ENCODE measurements at places on chromosomes 1 and 21.
A peak's percentile ranks its signal among the peaks of the same experiment; 100 is the strongest.

- DNase-seq: no peak
Measured at GRCh38 chr1:51942281-51942680, 48.2 kb downstream of the RAB3B start.

- DNase-seq: no peak
Measured at GRCh38 chr1:30822966-30823581, 65.5 kb upstream of the LAPTM5 start.

GRCh38 chr1:108716437-108717230 lies 3.9 kb downstream of the FNDC7 start:
- DNase-seq: no peak

GRCh38 chr1:235866913-235867845 lies 473 bp upstream of the LYST start:
- DNase-seq: peak; percentile 83

DNA sequence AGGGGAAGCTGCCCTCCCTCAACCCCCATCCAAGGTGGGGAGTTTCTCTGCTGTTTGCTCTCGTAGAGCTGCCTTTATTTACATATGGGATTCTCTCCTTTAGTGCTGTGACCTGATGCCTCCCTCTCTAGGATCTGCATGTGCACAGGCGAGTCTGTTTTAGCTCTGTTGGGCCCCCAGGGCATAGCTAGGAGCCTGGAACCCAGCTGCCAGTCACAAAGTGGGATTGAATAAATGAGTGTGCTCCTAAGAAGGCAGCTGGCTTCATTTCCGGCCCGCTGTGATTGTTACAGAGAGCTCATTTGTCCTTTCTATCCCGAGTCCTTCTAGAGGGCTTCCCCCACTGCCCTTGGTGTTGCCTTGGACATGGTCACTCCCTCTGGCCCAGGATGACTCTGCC lies 176.6 kb downstream of the GRIK3 start:
- no peak for DNase-seq

GRCh38 chr1:77370161-77370560 lies 88.3 kb downstream of the AK5 start:
- DNase-seq: no peak

DNA sequence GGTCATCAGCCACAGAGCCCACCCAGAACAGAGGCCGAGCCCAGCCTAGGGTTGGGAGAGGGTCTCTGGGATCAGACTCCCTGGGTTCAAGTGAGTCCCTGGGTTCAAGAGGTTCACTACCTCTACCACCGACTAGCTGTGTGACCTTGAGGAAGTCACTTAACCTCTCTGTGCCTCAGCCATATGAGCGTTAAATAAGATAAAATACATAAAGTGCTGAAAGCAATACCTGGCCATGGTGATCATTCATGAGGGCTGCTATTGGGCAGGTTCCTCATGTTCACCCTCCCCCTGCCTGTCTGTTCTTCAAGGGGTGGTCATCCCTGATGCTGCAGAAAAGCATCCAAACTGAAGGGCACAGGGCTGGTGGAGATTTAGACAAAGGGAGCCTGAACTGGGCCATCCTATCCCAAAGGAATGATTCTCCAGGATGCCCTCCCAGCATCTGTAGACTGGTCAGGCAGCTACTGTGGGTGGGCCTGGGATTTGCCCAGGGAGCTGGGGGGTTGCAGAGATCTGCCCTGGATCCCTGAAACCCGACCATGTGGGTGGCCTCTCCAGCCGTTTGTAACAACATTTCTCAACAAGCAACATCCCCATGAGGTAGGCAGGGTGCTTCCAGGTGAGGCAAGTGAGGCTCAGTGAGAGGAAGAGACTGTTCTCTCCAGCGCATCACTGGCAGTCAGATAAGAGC lies 196.6 kb downstream of the MATN1 start:
- DNase-seq: no peak

GRCh38 chr1:172719694-172720138 lies 60.8 kb downstream of the FASLG start:
- no peak for DNase-seq

DNA sequence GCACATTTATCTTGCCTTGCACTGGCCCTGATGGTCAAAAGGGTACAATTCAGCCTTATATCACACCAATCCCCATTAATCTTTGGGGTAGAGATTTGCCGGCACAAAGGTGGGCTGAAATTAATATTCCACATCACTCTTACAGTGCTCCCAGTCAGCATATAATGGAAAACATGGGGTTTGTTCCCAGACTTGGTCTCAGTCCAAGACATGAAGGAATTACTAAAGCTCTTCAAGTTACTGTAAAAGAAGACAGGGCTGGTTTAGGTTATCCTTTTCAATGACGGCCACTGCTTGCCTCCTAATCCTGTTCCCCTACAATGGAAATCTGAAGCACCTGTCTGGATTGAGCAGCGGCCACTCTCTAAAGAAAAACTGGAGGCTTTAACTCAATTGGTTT lies 160.7 kb downstream of the IER5 start:
- no peak for DNase-seq

Measured in NCI-H2029 (cell line).